ENCODE measurements at places on chromosomes 7 and 10.
A peak's percentile ranks its signal among the peaks of the same experiment; 100 is the strongest.

GRCh38 chr7:132557489-132558044 is 18.7 kb downstream of the PLXNA4 start:
- no peak for DNase-seq

DNA sequence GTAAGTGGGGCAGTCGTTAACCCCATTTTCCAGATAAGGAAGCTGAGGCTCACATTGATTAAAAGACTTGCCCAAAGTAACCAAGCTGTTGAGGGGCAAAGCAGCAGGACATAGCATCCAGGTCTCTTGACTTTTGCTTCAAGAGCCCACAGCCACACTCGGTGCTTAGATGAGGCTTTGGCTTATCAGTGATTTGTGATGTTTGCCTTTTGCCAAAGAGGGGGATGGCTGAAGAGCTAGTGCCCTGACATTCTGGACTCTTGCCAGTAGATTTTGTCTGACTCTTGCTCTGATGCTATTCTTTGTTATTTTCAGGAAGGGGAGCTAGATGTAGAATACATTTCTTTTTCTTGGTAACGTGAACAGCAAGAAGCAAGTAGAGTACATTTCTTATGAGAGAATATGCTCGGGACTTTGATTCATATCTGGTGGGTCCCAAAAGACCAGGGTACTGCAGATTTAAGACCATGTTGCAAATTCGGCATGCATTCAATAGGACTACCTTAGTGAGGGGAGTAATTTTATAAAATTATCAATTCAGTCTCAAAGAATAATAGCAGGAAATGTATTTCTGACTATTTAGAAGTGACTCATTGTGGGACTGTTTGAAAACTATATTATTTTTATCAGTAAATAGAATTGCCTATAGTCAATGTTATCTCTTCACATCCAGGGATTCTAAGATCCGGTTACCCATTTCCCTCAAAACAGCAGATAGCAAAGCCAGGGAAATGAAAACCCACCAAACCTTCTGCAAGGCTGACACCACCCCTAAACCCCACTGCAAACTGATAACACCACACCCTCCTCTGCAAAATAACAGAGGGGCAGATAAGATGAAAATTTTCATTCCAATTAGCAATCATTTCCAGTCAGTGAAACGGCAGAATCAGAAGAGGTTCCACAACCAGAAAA is 180.0 kb upstream of the BMPER start:
- no peak for DNase-seq

DNA sequence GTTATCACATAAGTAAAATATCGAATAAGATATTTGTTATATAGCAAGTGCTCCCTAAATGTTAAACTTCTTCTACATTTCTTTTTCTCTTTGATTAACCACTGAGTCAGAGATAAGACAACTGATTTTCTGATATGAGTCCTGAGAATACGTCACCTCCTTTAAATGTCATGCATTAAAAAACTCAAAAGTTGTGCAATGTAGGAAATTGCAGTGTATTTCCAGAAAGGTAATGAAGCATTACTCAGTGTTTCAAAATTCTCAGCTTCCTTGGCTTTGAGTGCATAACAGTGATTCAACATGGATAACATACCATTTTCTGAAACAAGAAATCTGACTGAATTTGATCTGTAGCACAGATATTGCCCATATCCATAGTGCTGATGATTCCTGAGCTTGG is 155.8 kb downstream of the BMPER start:
- no peak for DNase-seq

DNA sequence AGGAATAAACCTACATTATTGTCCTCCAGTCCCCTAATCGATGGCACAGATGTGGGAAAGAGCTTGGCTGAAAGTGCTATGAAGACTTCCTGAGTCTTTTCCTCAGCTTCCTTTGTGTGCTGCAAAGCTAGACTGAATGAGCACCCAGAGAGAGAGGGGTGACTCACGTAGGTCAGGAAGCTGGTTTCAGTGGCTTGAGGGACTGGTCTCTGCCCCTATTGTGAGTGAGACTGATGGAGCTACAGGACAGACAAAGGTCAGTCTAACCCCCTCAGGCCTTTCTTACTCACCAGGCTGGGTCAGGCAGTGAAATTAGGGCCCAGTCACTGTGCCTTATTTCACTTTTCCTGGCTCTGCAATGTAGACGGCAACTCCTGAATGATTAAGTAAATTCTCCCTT is 171.1 kb upstream of the GRB10 start:
- DNase-seq: no peak

- no peak for DNase-seq
These were observed 3.3 kb downstream of the PRRT4 start for GRCh38 chr7:128358233-128358632.

DNA sequence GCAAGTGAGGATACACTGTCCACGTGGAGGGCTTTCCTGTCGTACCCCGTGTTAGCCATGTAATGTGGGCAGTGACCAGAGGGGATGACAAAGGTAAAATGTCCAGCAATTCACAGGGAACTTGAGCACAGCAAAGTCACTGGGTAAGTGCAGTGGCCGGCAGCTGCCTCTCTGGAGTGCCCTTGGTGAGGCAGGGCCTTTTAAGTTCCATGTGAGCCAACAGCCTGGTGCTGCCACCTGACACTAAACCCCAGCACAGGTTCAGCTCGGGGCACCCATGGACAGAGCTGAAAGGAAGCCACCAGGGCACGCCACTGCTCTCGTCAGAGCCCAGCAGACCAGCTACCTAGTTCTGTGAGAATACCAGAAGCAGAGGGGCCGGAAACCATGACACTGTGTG is 168.3 kb downstream of the PRKAG2 start:
- no peak for DNase-seq

GRCh38 chr10:64206409-64206808 is 685.2 kb downstream of the REEP3 start:
- no peak for DNase-seq

DNA sequence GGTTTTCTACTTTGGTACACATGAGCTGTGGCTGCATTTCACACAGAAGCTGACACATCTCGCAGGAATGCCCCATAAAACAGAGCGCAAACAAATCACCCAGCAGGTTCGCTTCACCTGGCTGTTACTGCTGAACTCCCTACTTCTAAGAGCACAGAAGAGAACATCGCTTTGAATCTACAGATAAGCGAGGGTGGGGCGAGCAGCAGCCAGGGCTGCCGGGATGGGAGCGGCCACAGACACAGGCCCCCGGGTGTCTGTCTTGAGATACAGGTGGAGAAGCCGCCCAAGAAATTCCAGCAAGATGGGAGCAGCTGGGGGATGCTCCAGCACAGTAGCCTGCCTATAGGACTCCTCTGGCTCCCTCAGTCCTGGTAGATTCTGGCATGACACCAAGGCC is 27.4 kb downstream of the OGDHL start:
- DNase-seq: no peak

DNA sequence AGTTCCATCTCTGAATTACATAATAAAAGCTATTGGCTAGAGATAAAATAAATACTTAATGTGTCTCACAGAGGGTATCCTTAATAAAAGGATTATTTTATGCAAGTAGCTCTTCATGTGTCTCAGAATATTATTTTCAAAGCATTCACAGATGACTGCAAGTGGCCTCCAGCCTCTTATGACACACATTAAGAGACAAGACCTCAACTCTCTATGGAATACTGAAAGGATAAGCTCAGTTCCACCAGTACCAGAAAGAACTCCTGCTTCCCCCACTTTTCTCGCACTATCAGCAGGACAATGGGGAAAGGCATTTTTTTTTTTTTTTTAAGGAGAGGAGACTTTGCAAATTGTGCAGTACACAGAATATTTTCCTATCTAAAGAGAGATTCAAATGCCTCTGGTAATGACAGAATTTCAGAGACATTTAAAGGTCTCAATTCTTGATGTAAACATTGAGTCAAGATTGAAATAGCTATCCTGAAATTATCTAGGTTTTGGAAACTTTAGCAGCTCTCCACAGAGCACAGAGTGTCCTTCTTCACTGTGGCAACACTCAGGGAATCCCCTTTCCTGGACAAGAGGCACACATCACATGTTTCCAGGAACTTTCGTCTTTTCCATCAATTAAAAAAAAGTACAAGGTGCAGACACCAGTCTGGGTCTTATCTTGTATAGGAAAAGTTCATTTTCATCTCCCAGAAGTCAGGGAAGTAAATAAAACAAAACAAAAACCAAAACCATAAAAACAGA is 122.0 kb upstream of the ANK3 start:
- DNase-seq: no peak

GRCh38 chr7:55120501-55121198 is 101.8 kb downstream of the EGFR start:
- no peak for DNase-seq

GRCh38 chr7:140478246-140479061 is 851 bp downstream of the MKRN1 start:
- DNase-seq: peak; percentile 59

- no peak for DNase-seq
These were observed 105.0 kb upstream of the C1QL3 start for GRCh38 chr10:16626697-16627096.

DNA sequence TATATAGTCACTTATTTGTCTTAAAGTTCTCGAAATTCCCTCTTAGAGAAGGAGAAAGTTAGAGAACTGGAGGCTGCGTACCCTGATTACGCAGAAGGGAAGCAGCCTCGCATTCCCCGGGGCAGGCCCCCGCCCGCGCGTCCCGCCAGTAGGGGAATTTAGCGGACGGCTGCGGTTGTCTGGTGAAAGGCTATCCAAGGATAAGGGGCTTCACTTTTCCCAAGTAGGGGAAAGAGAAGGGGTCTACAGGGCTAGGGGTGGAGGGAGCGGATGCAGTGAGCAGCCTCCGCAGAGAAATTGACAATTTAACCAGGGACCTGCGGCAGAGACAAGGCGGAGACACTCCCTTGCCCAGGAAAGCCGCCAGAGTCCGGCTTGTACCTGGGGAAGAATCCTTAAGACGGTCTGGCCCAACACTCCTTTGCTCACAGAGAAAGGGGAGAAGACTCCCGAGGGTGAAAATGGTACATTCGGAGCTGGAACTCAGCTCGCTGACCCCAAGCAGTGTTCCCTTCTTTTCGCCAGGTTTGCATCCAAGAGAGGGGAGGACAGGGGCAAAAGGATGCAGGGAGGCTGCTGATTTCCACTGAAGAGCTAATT is 994 bp upstream of the MAGI2 start:
- DNase-seq: peak; percentile 84

DNA sequence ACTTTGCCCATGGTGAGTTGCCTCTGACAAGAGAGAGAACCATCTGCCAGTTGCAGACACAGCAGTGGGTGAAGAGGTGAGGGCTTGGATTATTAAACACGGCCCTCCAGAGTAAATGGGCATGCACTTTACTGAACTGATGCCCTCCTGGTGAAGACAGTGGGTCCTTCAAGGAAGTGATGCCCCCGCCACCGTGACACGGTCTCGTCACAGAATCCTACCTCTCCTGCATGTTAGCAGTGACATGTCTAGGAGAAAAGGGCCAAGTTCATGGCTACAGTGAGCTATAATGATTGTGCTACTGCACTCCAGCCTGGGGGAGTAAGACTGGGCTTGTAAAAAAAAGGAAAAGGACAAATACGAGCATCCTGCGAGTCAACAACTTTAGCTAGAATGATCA is 2.4 kb downstream of the BNIP3 start:
- DNase-seq: no peak

DNA sequence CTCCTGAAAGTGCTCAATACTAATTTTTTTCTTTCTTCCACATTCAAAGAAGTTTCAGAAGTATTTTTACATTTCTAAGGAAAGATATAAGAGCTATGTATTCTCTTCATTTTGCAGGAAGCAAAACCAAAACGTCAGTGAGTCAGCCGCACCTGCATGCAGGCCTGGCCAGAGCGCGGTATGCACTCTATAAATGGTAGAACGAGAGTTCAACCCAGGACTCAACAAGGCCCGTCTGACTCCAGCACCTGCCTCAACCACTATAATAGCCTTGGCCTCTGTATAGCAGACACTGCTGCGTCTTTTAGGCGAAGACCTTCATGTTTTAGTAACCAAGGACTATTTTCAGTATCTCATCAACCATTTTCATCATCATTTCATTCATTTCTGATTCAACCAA is 113.2 kb downstream of the KMT2E start:
- DNase-seq: no peak

DNA sequence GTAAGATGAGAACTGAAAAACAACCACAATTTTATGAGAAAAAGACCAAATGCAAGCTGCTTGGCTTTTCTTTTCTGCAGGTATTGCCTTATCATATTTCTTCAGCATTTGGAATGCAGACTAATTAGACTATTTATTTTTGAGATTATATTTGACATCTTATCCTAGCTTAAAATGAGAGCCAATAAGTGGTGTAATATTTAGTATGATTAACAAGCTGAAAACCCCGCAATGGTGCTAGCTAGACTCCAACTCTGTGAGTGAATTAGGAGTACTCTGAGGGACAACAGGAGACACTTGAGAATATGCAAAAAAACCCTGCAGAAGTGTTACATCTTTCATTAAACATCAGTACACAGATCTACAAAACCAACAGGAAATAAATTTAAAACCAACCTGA is 180.3 kb upstream of the MEOX2 start:
- no peak for DNase-seq
